ENCODE measurements at places on chromosomes 1 and 21.

DNA sequence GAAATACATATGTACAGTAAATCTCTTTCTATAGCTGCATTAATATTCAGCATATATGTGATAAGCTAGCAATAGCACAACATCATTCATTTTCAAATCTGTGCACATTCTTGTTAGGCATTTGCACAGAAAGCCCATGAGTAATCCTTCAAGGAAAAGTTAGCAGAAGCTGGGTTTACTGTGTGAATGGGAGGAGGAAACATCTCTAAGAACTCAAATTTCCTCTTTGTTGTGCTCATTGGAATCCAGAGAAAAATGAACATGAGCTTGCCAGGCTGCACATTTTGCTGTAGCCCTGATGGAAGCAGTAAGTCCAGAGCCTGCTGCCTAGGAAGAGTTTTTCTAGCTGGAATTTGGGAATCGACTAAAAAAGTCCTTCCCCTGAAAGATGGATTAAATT lies 214.2 kb upstream of the FOXD3 start:
- DNase-seq = no peak

DNA sequence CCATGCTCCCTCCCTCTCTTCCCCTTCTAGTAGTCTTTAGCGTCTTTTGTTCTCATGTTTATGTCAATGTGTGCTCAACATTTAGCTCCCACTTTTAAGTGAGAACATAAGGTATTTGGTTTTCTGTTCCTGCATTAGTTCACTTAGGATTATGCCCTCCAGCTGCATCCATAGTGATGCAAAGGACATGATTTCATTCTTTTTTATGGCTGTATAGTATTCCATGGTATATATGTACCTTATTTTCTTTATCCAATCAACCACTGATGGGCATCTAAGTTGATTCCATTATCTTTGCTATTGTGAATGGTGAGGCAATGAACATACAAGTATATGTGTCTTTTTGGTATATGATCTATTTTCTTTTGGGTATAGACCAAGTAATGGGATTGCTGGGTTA lies 38.3 kb upstream of the PALMD start:
- DNase-seq = no peak

- DNase-seq = no peak
These were observed 30.1 kb downstream of the CDCA8 start for GRCh38 chr1:37722181-37723071.

GRCh38 chr1:103371234-103371633 lies 154.3 kb upstream of the RNPC3 start:
- DNase-seq = no peak

DNA sequence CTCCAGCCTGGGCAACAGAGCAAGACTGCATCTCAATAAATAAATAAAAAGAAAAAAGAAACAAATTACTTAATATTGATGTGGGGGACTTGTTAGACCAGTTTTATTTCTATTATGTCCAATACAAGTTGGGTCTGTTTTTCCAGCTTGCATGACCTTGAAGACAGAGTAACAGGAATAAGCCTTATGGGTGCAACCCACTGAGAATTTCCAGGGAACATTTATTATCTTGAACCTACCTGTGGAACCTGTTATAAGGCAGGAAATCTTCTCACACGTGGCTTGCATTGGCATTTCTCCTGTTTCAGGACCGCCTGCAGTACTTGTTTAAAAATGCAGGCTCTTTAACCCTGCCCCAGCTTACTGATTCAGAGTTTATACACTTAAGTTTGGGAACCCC lies 64.0 kb downstream of the ZBTB17 start:
- no peak for DNase-seq

DNA sequence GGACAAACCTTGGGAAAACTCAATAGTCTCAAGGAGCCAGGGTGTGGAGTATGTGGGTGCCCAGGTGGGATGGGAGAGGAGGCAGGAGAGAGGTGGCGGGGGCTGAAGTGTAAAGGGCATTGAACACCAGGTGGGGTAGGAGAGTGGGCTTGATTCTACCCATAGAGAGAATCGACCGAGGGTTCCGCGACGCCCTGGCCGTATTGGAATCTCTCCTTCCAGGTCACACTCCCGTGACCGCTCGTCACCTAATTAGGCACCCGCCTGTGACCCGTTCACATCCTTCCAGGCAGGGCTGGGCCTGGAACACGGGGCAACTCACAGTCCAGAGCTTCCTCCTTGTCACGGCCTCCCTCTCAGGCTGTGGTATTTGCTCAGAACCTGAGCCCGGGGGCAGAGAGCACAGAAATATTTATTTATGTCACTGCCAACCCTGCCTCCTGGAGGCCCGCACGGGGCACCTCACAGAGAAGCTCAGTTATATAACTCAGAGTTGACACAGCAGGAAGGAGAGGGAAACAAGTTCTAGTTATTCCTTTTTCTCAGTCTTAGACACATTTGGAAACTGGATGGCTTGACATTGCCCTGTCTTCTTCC lies 12.0 kb downstream of the NCMAP start:
- DNase-seq = no peak

GRCh38 chr1:87318056-87318650 lies 10.5 kb upstream of the LMO4 start:
- DNase-seq = no peak

GRCh38 chr1:23224739-23225648 lies 7.7 kb upstream of the HTR1D start:
- DNase-seq = no peak

- no peak for DNase-seq
These were observed 30.0 kb upstream of the S100A7 start for GRCh38 chr1:153490272-153491051.

DNA sequence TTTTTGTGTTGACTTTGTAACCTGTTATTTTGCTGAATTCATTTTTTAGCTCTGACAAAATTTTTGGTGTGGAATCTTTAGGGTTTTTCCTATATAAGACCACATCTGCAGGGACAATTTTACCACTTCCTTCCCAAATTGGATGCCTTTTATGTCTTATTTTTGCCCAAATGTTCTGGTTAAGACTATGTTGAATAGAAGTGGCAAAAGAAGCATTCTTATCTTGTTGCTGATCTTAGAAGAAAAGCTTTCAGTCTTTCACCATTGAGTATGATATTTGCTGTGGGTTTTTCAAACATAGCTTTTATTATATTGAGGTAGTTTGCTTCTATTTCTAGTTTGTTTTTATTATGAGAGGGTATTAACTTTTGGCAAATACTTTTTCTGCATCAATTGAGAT lies 3.7 kb downstream of the CHIA start:
- DNase-seq = no peak

DNA sequence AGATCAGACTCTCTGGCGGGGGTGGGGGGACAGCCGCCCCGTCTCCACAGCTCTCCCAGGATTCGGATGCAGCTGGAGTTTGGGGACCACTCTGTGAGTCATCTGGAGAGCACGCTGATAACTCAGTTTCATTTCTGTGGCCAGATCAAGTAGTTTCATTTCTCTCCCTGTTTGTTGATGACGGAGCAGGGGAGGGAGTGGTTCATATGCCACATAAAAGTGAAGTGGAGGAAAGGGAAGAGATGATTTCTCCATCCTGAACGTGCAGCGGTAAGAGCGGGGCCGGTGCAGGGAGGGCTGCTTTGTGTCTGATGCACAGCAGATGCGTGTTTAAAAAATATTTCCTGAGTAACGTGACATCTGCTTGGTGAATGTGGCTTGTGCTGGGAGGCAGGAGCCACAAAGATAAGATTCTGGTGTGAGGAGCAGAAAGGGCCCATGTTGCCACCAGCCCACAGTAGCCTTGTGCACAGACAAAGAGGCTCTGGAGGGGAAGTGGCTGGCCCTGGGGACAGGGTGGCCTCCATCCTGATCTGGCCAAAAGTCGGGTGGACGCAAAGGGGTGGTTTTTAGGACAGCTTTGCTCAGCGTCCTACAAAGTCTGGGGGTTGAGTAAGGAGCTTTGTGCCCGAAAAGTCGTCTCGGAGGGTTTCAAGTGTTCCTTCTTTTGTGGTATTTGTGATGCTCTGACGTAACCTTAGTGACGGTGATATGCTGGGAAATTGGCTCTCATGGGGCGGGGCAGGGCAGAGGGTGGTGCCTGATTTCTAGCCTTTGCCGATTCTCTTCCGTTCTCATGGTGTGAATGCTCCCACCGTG lies at the start of gene MX2:
MX2 (plus strand) TSS at position 242 of the 819 bp plus-strand sequence. CDS start 14,880 bp downstream, outside the sequence.
- peak; percentile 90 for DNase-seq

DNA sequence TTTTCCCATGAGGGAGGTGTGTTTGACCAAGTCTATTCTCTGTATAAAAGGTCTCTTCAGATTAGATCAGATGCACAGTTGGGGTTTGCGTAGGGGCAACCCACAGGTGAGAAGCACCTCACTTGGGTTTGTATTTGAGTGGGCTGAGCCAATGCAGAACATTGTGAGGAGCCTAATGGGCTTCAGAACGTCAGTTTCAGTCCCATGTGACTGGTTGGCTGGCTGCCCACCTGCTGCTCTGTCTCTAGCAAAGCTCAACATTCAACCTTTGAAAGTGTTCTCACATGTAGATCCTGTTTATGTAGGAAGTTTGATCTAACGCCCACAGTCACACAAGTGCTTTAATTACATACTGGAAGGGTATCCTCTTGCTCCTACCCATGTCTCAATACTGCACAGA lies 105.5 kb downstream of the FASLG start:
- peak; percentile 64 for DNase-seq

- peak; percentile 44 for DNase-seq
These were observed 72.6 kb downstream of the LGR6 start for GRCh38 chr1:202266061-202266765.

DNA sequence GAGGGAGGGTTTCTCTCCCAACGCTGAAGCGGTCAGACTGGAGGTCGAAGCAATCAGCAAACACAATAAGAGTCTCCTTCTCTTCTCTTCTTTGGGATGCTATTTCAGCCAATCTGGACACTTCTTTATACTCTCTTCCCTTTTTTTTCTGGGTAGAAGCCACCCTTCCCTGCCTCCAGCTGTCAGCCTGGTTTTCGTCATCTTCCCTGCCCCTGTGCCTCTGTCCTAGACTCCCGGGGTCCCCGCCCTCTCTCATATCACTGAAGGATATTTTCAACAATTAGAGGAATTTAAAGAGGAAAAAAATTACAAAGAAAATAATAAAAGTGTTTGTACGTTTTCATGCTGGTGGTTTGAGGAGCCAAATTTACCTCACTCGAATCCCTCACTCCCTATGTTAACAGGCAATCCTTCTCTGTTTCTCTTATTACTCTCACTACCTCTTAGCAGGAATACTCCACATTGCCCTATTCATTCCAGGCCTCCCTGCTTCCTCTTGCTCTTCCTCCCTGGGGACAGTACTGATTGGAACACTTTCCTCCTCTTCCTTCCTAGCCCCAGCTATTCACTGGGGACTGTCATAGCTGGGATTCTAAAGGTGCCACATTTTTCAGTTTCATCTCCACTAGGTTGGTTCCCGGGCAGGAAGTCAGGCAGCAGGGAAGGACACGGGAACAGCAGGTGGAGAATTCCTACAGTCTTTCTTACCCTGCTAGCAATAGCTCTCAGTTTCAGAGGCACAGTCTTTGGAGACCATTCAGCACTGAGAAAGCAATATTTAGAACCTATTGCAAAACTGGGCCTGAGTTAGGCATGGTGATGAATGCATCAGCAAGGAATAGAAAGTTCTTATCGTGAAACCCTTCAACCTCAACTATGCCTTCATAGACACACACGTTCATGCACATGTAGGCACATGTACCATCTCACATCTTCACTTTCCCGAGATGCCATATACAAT lies 288.0 kb downstream of the PBX1 start:
- DNase-seq = no peak

DNA sequence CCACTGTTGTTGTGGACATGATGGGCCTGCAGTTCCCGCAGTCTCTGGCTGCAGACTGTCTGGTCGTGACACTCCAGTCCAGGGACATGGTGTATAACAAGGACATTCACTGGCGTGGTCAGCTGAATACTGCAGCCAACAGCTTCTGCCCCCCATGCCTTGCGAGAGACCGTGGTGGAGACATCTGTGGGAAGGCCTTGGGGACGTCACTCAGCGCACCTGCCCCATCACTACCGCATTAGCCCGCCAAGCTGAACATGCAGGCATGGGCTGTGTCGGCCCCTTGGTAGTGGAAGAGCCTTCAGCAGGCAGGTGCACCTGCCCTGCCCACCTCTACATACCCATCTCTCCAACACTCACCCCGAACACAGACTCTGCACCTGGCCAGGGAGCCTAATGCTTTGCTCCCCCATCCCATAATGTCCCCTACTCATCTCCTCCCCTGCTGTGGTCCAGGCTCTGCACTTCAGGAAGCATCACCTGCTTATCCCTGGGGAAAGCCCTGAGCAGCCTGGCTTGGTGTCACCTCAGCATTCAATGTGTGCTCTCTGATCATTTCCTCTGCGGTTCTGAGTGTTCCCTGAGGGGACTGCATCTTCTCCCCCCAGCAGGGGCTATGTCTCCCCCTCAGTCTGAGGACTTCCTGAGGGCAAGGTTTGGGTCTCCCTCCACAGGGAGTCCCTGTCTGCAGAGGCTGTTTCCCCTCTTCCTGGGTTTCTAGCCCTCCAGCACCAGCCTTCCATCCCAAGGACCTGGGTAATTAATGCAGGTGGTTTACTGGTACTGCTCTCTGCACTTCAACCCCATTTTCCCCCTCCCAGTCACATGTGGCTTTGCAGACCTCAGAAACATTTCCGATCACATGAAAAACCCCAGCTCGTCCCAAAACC lies 3.2 kb downstream of the PGLYRP4 start:
- DNase-seq = no peak

DNA sequence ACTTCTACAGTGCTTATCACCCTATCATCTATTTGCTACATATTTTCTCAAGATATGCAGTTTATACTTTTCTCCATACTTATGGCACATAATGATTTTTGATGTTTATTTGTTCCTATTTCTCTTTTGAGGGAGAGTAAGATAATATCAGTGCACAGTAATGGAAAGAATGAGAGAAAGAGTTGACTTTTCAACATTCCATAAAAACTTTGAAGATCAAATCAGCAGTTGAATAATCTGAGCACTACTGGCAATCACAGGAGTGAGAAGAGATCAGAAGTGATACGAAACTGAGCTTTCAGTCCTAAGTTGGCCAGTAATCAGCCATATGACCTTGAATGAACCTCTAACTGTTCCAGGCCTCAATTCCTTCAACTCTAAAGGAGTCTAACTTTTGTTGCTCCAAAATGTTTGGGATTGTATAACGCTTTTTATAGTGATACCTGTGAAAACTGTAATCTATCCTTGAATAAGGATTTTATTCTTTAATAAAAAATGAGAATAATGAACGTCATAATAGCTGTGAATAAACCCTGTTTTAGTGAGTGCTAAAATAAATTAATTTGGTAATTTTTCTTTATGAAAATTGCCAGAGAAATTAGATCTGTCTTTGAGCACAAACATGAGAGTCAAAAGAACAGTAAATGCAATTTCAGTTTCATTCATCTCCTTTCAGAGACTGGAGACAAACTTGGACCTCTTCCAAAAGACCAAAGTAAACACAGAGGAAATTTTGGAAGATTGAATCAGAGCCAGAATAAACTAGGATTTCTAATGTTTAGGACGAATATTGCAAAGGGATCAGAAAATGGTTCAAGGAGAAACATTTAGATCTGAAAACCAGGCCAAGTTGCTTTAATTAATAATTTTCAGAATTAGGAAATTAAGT lies 309.9 kb downstream of the ADGRL2 start:
- DNase-seq = no peak

DNA sequence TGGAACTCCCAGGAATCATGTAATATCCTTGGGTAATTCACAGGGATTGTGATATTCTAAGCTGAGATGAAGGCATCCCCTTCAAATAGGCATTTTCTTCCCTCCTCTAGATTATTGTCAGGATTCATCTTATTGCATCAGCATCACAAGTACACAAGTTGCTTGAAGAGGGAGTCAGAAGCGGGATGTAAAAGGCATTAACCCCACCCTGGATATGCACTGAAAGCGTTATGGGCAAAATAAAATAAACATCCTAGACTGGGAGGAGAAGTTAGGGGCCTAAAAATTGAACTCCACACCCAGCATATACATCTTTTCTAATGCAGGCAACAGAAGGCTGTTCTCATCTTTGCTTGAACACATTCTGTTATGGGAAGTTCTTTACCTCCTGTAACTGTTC lies 381.2 kb downstream of the SETD4 start:
- DNase-seq = no peak

Data from activated effector memory CD4-positive, alpha-beta T cell treated with anti-CD3 and anti-CD28 coated beads, Interleukin-2, amount 50 U/mL, for 16 hours (primary cell).